Lower leg skin (tissue), 4 donors: ENCODE measurements at places on chromosomes 2 and 18.
A peak's percentile ranks its signal among the peaks of the same experiment; 100 is the strongest.

DNA sequence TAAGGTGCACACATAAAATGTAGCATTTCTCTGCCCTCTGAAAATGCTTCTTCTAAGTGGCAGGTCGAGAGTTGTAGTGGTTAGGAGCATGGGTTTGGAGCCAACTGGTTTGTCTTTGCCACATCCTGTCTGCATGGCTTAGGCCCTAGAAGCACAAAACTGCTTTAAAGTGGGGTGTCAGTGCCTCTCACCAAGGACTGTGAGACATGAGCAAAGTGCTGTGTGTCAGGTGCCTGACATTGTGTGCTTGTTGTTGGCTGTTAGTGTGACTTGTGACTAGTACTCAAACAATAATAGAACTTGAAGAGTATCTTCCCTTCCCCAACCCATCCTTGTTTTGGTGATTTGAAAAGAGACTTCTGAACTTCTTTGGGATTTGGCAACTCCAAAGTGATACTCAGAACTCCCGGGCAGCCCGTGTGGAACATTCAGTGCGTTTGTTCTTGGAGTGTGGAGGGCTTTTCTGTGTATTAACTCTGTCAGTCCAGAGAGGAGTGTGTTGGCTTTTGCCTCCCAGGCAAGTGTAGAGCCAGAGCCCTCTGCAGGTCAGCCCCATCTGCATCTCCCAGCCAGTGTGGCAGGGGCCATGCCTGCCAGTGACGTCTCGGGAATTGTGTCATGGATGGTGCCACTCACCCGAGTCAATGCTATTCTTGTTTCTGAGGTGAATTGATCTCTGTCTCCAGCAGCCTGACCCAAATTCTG lies 5.0 kb downstream of the MGAT5 start:
- DNase-seq: no peak

DNA sequence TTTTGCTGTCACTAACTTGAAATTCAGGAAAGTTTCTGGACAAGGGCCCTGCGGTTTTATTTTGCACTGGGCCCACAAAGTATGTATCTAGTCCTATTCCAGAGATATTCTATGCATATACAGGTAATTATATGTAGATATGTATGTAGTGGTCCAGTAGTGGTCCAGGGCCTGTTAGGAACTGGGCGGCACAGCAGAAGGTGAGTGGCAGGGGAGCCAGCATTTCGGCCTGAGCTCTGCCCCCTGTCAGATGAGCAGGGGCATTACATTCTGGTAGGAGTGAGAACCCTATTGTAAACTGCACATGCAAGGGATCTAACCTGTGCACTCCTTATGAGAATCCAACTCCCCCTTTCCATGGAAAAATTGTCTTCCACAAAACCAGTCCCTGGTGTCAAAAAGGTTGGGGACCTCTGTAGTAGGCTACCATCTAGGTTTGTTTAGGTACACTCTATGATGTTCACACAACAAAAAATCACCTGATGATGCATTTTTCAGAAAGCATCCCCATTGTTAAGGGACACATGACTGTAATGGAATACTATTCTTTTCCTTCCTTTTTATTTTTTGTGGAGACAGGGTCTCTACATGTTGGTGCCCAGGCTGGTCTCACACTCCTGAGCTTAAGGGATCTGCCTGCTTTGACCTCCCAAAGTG lies 2.8 kb upstream of the PPP4R3B start:
- no peak for DNase-seq

- DNase-seq: peak; percentile 52
Observed at GRCh38 chr2:237171396-237171795, 85.7 kb downstream of the COPS8 start.

DNA sequence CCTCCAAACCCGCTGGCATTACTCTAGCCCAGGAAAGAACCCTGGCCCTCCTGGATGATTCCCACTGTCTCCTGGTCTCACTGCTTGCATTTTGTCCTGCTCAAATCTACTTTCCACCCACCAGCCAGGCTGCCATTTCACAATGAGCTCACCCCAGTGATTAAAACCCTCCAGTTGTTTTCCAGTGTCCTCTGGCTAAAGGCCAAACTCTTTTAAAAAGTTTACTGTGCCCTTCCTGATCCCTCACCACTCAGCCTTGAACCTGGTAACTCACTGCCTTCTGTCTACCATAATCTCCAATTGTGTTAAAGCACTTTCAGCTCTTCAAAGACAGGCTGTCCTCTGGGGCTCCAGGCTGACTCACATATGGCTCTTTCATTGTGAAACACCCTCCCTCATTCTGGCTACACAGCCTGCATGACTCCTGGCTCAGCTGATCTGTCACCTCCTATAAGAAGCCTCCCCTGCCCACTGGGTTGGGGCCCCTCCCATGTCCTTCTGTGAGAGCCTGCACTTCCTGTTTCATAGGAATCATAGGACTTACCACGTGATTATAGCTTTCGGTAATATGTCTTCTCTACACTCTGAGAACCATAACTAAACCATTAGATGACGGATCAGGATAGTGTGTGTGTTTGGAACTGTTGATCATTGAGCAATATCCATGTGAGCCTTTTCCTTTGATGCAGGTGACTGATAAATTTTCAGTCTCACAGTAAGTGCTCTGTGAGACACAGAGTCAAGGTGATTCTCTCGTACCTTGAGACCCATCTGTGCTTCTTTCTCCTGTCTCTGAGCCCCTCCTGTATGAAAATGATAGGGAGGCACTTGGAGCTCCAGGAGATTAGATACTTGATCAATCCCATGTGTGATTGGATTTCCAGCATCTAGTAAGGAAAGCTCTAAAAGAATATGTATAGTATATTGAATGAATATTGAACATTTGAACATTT lies 590.8 kb upstream of the ID2 start:
- DNase-seq: peak; percentile 77

GRCh38 chr2:25453199-25453905 lies 111.6 kb upstream of the DNMT3A start:
- no peak for DNase-seq

DNA sequence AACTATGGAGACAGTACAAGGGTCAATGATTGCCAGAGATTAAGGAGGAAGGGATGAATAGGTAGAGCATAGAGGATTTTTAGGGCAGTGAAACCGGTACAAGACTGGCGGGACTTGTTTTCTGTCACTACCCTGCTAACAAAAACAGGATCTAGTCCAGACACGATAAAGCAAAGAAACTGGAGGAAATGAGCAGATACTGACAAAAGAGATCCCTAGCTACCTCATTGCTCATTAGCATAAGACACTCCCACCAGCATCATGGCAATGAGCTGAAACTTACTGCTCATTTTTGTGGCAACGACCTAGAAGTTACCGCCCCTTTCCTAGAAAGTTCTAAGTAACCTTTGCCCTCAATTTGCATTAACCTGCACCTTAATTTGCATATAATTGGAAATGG lies 131.2 kb downstream of the ETAA1 start:
- DNase-seq: no peak

DNA sequence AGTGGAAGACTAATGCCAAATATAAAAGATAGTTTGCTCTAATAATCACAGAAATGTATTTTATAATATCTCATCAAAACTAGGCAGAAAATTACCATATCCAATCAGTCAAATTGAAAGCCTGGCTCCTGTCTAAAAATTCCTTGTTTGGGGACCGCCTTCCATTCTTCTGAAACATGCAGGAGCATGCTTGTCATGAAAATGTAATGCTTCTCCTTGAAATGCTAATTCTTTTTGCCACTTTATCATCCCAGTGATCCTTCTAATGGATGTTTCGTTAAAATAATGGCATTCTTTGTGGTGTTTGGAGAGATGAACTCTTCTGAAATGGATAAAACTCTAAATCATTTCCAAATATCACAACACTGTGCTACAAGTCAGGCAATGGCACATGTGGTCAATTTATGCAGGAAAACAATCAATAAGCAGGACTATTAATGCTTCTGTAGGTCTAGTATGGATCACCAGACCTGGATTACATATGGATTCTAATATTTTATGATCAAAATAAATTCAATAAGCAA lies 1039.1 kb upstream of the NXPH2 start:
- DNase-seq: no peak

DNA sequence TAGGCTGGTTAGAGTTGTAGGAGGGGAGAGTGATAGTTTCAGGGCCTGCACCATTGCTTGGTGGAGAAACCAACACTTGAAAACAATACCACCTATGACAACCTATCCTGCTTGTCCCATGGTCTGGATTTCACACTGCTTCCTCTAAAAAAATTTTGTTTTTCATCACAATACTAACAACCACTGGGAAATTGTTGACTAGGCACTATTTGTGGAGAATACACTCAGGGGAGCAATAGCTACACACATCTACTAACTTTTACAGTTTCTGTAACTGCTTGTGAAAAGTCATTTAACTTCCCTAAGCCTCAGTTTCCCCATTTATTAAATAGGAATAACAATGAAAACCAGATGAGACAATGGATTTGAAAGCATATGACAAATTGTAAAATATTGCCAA lies 4.1 kb upstream of the CRYGB start:
- no peak for DNase-seq

GRCh38 chr2:222298311-222299150 lies at the start of gene PAX3:
Gene PAX3 (minus strand): TSS chr2:222298998. CDS start chr2:222298615, 383 bp downstream.
- DNase-seq: no peak

DNA sequence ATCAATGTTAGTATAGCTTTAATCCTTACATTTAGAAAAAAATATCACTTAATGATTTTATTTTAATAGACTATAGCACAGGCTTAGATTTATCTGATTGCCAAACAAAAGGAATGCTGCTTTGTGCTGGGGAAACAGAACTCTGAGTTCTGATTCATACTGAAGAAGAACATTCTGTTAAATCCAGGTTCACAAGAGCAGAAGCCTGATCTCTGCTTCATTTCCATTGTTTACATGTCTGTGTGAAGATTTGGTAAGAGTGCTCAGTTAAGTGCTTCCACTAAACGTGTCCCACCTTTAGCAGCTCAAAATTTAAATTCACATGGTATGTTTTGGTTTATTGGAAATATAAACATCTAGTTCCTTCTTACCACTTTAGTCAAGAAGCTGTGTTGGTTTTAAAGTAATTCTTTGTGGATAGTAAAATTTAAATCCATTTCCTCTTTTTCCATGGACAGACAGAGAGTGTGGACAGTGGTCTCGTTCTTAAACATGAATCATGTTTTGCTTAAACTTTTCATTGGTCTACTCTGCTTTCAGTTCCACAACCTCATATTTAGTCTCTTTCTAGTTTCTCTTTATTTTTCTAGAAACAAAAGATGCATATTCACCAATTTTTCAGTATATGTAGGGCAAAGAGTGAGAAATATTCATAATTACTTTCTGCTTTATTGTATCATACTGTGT lies 59.1 kb downstream of the NYAP2 start:
- DNase-seq: no peak

- DNase-seq: no peak
Observed at GRCh38 chr2:164015328-164016123, 279.7 kb upstream of the FIGN start.

DNA sequence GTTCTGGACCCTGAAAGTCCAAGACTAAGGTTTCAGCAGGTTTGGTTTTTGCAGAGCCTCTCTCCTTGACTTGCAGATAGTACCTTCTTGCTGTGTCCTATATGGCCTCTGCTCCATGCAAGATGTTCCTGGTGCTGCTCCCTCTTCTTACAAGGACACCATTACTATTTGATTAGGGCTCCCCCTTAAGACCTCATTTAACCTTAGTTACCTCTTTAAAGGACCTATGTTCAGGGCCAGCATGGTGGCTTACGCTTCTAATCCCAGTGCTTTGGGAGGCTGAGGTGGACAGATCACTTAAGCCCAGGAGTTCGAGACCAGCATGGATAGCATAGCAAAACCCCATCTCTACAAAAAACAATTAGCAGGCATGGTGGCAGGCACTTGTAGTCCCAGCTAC lies 179.0 kb downstream of the SLC39A10 start:
- DNase-seq: no peak

DNA sequence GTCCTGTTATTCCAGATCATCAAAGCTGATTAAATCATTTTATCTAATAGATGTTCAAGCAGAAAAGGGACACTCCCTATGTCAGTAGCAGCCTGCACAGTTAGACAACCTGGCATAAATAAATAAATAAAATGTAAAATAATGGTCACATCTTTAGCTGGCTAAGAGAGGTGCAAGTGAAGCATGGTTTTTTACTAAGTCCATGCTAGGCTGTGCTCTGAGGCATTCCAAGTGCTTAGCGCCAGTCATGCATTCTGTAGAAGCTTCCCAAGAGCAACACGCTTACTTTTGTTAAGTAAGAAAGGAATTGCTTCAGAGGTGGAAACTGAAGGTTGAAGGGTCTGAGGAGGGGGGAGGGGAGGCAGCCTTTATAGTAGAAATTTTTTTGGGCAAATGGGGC lies 351.2 kb downstream of the CDH2 start:
- DNase-seq: no peak

GRCh38 chr2:10514273-10514672 lies 66.1 kb upstream of the ODC1 start:
- no peak for DNase-seq

- no peak for DNase-seq
Observed at GRCh38 chr2:207825045-207825954, 55.6 kb upstream of the FZD5 start.

GRCh38 chr2:112010751-112011150 lies 44.3 kb upstream of the TMEM87B start:
- no peak for DNase-seq

DNA sequence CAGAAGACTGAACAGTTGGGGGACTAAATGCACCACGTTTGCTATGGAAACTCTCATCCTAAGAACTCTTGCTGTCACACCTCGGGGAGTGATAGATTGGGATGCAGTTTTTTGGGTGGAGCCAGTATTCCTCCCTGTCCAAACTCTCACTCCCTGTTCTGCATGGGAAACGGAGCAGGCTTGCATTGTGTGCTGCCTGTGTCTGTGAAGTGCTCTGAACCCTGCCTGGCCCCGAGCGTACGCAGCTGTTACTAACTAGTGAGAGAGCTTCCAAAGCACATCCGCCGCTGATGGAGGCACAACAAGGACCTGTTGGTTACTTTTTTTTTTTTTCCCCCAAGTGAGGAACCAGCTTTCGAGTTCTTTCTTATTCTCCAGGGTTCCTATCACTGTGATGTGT lies 195.5 kb downstream of the ANAPC1 start:
- DNase-seq: no peak

DNA sequence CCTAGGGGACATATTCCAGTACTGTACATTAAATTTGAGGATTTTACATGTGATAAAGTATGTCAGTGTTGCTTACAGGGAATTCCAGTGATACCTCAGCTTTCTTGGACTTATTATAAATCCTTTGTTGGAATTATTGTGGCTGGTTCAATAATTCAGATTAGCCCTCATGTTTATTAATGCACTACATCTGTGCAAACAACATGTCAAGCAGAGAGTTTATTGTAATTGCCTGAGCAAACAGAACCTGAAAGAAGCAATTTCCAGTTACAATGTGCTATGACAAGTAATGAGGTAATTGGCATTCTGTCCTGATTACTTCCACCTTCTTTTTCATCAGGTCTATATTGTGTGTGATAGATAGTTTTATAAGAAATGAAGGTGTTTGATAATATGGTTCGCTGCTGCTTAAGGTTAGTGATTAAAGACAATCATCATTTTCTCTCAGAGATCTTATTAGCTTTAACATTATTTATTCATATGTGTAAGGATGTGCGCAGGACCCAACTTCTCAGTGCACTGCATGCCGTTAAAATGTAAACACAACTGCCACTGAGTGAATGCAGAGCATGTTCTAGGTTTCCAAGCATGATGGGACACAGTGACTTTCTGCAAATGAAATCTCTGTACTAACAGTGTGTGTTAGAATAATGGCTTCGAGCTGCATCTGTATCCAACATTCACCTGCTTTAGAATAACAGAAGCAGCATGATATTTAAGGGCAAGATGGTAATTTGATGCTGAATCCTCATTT lies 973.7 kb upstream of the POU3F3 start:
- DNase-seq: no peak
